Hematopoietic multipotent progenitor cell treated with erythropoietin and hydrocortisone succinate and interleukin-3 and kit ligand, for 4 days (in vitro differentiated cells): ENCODE measurements at places on chromosomes 2 and 18.

DNA sequence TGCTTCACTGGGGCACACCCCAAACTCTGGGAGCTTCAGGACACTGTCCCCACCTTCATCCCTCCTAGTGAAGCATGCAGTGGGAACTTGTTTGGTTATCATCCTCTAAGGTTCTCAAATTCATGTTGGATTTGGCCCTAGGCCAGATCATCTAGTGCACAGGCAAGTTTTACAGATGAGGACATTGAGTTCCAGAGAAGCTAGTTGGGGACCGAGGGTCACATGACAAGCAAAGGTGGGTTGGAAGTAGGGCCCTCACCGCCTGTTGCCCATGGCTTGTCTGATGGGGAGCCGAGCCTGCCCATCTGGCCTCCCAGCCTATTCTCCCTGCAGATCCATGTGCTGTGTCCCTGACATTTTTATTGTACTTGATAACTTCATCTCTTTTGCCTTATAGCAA, 2.8 kb downstream of the PRKCE start:
- DNase-seq, result no peak

DNA sequence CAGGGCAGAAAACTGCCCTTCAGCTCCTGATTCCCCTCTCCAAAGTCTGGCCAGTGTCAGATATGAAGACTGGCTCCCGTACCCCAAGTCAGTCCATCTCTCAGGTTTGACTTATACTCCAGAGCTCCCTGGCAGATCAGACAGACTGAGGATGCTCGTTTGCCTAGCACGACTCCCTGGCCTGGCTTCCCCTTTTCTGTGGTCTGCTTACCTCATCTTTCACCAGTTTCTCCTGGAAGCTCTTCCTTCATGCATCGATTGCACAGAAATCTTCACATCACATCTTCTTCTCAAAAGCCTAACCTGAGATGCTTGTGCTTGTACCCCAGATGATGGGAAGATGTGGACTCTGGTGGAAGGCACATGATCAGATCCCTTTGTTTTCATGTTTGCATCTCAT, 387.9 kb upstream of the POU3F3 start:
- peak; percentile 51 for DNase-seq

DNA sequence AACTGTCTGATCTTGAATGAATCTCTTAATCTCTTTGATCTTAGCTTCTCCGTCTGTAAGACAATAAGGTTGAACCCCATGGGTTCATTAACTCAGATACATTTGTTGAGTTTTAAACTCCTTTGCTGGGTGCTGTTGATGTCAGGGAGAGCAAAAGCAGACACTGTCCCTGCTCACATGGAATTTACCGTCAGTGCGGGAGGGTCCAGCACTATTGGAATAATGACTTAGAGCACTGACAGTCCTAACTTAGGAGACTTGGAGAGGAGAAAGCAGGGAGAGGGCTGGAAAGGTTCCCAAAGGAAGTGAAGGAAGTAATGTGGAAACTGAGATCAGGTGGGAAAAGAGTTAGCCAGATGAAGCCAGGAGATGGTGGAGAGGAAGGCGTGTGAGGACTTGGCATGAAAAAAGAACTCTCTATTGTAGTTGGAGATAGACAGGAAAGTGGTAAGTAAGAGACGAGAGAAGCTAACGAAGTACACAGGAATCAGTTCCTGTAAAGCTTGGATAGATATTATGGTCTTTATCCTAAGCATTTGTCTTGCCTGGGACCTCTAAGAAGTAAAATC, 141.4 kb upstream of the SERTAD2 start:
- no peak for DNase-seq

DNA sequence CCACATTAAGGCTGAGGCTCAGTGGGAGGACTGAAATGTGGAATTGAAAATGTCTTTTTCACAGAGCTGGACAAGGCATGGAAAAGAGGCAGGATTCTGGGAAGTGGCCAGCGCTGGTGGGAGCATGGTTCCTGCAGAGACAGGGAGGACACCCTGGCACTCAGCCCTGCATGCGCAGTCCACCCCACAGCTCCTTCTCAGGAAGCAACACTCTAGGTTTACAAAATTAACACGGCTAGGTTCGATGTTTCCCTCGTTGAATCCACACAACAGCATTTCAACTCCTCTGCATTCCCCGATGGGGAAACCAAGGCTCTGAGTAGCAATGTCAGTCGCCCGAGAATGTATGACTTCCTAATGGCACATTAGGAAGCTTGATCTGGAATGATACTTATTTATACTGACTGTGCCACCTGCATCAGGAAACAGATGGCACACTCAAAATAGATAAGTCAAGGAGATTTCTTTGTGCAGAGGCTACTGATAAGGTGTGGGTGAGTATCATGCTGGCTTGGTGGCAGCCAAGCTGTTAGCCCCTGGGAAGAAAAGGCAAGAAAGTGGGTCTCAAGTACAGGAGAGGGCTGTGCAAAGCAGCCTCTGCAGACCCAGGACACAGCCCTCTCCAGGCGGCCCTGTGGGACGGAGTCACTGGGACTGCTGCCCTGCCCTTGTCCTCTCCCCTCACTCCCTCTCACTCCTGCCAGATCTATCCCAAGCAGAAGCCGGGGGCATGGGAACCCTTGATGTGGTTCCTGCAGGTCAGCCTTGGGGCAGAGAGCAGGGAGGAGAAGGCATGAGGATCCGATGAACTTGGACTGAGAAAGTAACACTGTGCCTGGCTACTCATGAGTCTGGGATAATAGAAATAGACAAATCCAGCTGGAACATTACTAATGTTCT, 158.4 kb upstream of the FHL2 start:
- peak; percentile 58 for DNase-seq

DNA sequence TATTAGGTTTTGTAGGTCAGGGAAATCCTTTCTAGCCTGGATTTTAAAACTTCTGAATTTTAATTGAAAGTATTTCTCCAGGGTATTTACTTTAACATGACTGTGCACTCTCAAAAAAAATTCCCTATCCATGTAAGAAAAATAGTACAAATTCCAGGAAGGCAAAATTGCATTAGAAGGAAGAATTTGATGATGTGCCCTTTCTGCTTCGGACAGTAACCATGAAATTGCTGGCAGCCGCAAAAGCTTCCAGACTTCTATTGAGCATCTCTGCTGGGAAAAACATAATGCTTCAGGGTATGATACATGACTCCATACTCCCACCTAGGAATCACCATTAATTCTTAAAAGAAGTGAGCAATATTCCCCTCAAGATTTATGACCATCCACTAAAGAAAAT, 17.2 kb upstream of the KLF7 start:
- DNase-seq, result no peak

DNA sequence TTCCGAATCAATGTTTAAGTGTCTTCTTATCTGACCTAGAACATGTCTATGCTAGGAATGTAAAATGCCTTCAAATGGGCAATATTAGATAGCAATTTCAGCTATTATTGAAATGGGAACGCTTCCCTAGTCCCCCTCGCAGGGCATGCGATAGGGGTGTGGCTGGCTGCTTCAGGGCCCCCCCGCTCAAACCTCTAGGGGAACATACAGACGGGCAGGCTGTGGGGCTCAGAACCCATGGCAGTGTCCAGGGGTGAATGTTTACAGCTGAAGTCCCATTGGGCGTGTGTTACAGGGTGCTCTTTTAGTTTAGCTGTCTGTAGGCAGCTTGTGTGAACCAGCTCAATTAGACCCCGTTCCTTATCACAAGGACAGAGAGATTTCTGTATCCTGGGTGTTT, 315.9 kb downstream of the DSEL start:
- DNase-seq, result no peak

- DNase-seq, result no peak
Measured at GRCh38 chr2:85033388-85033787, 62.4 kb downstream of the KCMF1 start.

DNA sequence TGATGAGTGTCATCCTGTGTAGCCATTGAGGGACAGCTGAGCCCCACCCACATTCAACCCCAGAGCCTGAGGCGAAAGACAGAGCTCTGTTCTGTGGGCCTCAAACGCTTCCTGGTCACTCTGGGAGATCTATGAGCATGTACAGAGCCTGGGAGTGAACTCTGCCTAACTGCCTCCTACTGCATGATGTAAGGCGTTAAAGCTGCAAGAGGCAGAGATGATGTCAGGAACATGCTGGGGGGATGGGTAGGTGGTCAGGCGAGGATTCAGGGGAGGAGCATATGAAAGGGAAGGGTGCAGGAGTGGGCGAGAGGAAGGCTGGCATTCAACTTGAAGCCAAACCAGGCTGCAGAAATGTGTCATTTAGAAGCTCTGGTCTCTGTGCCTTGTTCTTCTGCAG, 181.0 kb downstream of the TFCP2L1 start:
- DNase-seq, result no peak

- DNase-seq, result no peak
Measured at GRCh38 chr2:30193104-30193681, 38.1 kb upstream of the LBH start.

DNA sequence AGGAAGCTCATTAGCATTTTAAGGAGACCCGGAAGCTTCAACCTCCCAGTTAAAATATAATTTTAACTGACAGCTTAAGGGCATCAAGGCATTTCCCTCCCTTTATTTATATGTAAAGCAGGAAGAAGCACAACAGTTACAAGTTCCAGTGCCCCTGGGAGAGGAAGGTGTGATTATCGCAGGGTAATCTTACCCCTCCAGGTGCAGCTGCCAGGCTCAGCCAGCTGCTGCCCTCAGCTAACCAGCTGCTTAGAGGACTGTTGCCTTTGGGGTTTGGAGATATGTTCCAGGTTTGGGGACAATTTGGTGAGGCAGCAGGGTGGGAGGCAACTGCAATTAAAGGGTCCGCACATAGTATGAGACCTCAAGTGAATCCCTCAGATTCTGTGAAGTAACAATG, 55.3 kb upstream of the SETBP1 start:
- no peak for DNase-seq

DNA sequence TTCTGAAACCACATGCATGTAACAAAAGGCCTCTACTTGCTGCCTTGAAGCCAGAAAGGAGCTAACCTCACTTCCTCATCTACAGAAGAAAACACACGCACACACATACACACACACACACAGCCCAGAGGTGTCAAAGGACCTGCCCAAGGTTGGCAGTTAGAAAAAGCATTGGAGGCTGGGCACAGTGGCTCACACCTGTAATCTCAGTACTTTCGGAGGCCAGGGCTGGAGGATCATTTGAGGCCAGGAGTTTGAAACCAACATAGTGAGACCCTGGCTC, 125.9 kb upstream of the RNF152 start:
- DNase-seq, result no peak
